ENCODE measurements at places on chromosomes 13 and 19. TPM values are rescaled to one million over a fixed set of nuclear protein-coding genes. Genes with fewer than 3 reads are reported as not detected.

ZNF132 gene
- total RNA-seq, result 8.0 TPM

MUC16 gene
- not detected for total RNA-seq

ELAVL3 gene
- total RNA-seq, result not detected

KLK12 gene
- total RNA-seq, result not detected

ZNF544 gene
- 40.0 TPM for total RNA-seq

All from smooth muscle cell of the umbilical artery (primary cell).